ENCODE measurements at places on chromosomes 16 and 17.

- no peak for DNase-seq
Measured at GRCh38 chr16:48542966-48543365, 67.0 kb downstream of the N4BP1 start.

DNA sequence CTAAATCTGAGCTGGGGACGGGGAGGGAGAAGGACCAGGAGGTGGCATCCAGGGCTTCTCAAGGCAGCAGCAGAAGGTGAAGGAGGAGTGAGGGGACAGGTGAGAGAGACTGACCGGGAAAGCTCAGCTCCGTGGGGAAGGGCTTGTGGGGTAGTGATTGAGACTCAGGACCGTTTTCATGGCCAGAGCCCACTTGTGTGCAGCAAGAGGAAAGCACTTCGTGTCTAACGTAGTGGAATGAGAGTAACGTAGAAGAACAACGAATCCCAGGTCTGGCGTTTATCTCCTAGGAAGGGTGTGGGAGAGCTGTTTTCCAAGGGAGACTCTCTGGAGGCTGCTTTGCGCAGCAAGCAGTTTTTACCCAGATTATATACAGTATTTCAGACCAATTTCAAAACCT is 1.3 kb upstream of the CDH3 start:
- no peak for DNase-seq

DNA sequence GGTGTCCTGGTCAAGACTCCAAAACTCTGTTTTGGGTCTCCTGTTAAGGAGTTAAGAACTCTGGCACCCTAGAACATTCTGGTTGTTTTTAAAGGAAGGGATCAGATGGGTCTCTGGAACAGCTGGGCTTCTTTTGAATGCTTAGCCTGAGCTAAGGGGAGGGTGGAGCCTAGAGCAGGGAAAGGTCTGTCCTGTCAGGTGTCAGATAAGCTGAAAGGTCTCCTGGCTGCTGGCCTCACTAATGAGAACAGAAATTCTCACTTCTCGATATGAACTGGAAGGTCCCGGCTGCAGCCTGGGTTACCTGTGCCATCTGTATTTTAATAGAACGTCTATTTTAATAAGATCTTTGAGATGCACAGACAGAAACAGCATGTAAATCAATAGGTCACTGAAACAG is 69.0 kb downstream of the RAP1GAP2 start:
- no peak for DNase-seq

DNA sequence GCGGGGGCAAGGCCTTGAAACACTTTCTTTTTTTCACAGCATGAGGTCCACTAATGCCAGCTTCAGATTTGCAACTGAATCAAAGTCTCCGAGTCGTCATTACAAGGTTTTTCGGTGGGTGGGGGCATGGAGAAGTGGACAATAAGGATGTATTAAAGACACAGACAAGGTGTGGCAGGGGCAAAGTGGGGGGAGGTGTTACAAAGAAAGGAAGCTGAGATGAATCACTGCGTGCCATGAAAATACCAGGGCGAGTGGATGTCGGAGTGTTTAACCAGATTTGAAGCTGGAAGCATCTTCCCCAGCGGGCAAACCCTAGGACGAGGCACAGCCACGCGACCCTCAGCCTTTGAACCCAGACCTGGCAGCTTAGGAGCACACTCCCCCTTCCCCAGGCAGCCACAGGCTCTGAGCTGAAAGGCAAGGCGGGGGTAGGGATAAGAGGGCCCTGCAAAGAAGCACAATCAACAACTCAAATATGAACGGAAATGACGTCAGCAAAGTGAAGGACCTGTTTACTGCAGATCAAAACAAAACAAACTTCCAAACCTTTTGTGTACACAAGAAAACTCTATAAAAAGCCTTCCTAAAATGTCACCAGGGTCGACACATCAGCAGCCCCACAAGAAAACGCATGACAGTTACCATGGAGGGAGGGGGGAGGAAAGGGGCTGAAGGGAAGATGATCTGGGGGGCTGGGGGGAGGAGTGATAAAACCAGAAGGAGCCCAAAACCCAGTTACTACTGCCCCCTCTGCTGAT is 5.6 kb upstream of the ZFHX3 start:
- DNase-seq: no peak

GRCh38 chr17:32497431-32498205 is 10.8 kb downstream of the CDK5R1 start:
- DNase-seq: no peak

DNA sequence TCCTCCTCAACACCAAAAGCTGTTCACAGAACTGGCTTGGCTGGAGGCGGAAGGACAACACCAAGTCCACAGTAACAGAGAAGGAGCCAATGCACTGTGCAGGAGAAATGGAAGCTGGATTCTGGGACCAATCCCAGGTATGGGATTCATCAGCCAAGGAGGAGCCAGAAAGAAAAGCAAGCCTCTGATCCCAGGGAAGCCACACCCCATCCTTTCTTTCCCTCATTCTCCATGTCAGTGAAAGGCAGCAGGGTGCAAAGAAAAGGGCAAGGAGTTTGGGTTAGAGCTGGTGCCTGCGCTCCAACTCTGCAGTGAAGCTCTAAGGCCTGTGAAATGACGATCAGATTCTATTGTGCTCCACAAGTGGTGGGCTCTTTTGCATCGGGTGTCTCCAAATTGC is 11.0 kb downstream of the DCAKD start:
- no peak for DNase-seq

- DNase-seq: no peak
Measured at GRCh38 chr17:39365242-39365641, 36.2 kb downstream of the FBXL20 start.

DNA sequence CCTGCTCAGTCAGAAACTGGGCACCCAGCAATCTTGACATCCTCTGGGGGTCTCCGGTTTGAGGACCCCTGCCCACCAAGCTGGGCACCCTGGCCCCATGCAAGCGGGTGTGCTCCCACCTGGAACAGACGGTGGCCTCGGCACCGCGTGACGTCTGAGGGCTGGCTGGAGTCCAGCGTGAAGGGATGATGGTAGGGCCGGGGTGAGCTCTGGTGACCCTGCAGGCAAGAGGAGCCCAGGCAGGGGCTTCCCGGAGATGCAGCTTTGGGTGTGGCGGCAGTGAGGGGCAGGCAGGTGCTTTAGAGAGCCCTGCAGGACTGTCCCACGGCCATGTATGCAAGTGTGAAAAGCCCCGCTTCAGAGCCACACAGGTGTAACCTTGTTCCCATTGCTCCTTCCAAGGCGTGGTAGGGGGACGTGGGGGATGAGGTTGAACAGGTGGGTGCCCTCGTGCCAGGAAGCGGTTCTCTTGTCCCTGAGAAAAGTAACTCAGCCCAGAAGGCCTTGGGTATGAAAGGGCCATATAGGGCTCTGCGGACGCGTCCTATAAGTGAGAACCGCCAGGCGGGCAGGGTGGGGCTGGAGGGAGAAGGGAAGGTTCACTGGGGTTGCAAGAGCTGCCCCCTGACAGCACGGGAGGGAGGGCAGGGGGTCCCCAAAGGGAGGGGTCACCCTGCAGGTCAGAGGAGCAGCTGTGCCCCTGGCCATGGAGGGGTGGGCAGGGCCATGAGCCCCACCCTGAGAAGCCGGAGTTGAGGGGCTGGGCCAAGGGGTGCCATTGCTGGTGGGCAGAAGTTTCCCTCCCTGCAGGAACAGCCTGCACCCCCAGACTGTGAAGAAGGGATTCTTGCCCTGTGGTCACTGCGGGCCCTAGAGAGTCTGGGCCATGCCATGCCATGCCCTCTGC is 9.2 kb downstream of the RGS11 start:
- no peak for DNase-seq

GRCh38 chr17:65231662-65232335 is 94.6 kb downstream of the RGS9 start:
- peak; percentile 46 for DNase-seq

DNA sequence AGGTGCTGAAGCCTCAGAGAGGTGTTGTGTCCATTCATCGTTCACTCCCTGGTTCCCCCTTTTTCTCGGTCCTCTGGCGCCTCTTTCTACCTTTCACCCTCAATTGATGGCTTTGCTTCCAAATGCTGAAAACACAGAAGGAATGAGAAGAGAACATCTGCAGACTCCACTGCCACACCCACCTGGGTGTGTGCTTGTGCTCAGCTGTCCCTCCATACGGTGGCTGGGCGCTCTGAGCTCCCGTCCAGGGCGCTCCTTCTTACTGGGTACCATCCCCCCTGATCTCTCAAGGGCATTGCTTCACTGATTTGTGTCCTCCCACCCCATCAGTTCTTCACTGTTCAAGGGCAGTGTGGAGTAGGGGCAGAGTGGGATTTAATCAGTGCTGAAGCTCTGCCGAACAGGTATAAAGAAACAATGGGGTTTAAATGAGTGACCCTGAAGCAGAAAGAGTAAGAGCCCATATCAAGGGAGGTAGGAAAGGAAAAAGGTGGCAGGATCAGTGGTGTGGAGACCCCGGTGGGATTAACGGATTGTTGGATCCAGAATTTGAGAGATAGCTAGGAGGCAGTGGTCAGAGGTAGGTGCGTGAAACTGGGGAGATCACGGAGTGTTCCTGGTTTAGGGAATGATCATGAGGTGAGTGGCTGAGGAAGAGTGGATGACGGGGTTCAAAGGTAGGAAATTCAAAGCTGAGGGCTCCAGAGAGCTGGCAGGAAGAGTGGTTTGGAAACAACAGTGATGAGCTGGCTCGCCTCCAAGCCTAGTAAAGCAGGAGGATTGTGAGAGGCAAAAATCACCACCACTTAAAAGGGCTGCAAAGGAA is 40.8 kb downstream of the MRTFB start:
- no peak for DNase-seq

- no peak for DNase-seq
Measured at GRCh38 chr16:80034948-80035663, 434.6 kb upstream of the MAF start.

DNA sequence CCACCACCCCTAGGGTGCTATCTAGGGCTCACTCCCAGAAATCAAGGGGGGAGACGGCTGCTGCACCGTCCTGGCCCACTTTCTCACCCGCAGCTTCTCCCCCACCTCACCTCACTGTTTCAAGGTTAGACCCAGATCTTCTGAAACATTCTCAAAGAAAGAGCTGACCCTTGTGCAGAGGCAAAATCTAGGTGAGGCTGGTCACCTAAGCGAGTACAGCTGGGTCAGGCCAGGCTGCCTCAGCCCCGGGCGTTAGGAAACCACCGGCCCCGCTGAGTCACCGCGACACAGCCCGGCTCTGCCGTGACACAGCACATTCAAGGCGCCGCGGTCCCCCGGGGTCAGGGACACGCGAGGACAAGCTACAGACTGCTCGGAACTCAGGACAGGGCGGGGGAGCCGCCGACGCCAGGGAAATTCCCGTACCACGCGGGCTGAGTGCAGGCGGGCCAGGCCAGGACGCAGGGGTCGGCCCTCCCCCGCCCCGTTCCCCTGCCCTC is 27.1 kb downstream of the GNPTG start:
- peak; percentile 56 for DNase-seq

- DNase-seq: no peak
Measured at GRCh38 chr17:56322991-56323390, 169.7 kb downstream of the ANKFN1 start.

DNA sequence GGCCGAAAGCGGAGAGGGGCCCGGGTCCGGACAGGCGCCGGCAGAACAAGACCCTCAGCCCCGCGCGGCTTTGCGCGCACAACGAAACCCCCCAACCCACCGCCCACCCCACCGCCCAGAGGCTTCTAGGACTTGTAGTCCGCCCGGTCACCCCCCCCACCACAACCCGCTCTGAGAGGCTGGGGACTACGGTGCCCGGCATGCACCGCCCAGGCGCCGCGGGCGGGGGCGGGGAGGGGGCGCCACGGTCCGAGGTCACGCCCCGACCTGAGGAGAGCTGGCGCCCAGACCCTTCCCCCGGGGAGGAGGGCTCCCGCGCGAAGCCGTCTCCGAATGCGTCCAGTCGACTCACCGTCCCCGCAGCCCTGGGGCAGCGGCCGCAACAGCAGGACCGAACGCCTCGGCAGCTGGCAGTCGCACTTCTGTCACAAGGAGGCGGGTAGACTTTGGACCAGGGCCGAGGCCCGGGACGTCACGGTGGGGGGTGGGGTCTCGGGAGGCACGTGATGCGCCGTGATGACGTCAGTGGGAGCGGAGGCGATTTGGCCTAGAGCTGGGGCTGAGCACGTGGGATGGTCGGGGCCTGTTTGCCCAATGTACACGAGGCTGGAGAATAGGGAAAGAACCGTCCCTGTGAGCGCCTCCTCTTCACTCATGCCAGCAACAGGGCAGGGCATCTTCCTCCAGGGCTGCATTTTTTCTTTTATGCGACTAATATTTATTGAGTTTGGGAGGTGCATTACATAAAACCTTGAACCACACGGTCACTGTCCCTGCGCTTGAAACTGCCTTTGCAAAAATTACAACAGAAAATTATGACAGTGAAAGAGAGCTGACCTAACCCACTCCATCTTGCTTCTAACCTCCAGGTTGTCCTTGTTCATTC is at the start of gene CDIP1:
Gene CDIP1 (minus strand): TSS at position 424 of the 886 bp plus-strand sequence. CDS start 24,643 bp downstream, outside the sequence.
- DNase-seq: peak; percentile 94

- no peak for DNase-seq
Measured at GRCh38 chr17:5665164-5665563, 80.9 kb upstream of the NLRP1 start.

DNA sequence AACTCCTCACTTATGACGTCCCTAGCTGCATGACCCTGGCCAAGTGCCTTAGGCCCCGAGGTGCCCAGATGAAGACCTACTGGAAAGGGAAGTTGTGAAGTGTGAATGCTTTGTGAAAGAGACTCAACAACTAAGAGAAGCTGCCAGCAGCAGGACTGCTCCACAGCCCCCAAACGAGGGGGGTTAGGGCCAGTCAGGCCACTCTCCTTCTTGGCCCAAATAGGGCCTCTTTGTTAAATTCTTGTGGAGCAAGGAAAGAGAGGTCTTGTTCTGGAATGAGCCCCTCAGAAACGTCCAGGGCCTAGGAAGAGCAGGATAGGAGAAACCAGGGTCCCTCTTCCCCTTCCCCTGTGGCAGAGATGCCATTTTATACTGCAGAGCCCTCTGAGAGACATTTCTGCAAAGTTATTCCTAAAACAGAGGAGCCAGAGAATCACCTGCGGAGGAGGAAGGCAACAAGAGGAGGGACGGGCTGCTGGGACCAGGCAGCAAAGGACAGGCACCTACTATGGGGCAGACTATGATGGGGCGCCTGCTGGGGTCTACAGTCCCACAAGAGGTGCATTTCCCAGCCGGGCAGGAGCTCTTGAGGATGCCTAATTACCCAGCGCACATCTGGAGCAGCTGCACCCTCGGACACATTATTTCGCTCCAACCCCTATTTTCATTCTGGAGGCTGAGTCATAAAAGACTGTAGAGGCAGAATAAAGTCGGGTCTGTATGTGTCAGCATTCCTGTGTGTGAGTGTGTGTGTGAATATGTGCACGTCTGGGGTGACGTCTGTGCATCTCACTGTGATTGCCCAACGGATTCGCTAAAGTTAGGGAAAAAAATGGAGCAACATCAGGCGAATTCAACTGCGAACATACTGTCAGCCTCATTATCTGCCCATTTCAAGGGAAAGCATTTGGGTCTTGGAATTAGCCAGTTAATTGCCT is 11.4 kb upstream of the HOXB9 start:
- DNase-seq: no peak

DNA sequence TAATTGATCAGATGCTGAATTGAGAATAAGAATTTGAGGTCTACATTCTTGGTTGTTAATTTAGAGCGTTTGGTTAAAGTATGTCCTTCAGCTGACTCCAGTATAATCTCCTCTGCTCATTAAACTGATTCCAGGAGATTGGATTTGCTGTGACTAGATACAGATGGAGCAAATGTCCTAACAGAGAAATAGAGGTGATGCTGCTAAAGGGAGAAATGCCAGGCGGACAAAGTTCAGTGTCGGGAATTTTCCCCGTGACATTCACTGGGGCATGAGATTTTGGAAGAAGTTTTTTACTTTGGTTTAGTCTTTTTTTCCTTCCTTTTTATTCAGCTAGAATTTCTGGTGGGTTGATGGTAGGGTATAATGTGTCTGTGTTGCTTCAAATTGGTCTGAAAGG is 19.0 kb downstream of the PRKAR1A start:
- no peak for DNase-seq

GRCh38 chr16:24568392-24568791 is 29.0 kb downstream of the RBBP6 start:
- DNase-seq: no peak

Data from CD4-positive, alpha-beta memory T cell (primary cell).